Hippocampal formation (tissue), 2 donors: ENCODE measurements at places on chromosomes 1 and 21.
A peak's percentile ranks its signal among the peaks of the same experiment; 100 is the strongest.

DNA sequence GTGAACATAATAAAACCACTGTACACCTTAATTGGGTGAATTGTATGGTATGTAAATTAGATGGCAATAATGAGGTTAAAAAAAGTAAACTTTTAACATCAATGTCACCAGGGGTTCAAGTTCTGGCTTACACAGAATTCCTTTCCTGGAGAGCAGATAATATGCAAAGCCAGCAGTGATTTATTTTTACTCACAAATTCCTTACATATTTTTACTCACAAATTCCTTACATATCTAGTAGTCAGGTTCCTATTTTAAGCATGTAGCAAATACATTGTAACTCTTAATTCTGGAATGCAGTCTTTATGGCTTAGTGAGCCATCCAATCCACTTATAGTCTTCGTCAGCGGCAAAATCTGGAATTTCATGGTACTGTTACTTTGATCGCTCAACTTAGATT lies 1.3 kb upstream of the UBE4B start:
- DNase-seq = no peak

DNA sequence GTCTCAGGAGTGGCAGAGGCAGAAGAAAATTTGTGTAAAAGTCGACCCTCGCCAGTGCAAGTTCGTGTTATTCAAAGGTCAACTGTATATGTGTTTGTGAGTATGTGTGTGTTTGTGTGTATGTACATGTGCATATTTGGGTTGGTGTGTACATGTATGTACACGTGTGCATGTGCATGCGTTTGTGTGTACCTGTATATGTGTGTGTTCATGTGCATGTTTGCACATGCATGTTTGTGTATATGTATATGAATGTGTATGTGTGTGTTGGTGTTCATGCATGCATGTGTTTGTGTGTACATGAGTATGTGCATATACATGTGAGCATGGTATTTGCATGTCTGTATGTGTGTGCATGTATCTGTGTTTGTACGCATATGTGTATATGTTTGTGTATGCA lies 21.7 kb upstream of the TENT5C start:
- no peak for DNase-seq

DNA sequence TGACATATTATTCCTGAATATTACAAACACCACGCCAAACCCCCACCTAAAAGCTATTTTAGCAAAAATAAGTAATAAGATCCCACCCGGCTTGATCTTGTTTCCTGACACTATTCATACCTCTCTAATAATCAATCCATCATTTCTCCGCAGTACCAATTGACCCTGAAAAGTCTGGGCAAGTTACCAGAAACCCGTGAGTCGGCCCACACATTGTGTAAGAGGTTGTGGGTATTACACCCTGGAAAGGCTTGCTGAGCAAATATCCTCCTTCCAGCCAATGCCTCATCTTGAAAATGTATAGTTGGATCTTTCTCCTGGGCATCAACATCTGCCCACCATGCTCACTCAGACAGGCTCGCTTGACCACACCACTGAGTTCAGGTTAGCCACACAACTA lies 451.0 kb downstream of the TTLL7 start:
- no peak for DNase-seq

DNA sequence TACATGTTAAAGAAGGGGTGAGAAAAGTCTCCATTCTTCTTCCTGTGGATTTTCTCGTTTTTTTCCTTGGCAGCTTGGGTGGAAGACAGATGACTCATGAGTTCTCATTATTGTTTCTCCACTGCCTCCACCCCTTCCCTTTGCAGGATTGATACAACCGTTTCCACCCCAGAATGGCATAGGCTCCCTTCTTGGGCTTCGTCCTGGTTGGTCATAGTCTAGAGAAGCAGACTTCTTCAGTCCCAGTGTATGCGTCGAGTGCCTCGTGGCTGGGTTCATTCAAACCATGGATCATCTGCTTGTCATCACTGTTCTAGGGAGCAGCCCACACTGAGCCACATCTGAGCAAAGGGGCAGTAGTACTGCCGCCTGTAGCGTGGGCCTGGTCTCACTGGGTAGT lies 13.7 kb downstream of the PTGFRN start:
- DNase-seq = no peak

DNA sequence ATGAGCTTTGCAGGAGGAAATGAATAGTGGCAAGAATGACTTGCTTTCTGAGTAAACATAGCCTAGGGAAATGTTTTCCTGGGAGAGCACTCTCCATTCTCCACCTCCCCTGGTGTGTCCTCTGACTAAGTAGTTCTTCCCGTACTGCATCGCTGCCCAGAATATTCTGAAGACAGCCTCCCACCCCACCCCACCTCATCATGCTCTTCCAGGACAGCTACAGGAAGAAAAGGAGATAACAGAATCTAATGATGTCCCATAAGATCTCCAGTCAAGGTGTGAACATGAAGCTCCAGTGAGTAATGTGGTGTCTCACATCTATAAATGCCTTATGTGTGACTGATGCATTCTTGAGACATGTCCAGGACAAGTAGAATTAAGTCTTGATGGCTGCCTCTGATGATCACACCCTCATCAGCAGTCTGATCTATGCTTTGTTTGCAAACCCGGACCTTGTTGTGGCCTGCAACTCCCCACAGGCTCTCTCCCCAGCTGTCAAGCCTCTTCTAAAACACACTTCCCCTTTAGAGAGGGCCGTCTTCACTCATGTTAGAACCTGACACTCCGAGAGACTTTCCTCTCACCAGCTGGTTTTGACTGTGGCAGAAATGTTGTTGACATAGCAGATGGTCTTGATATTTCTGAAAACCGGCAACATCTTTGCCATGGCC lies 183.0 kb downstream of the CYYR1 start:
- DNase-seq = no peak

DNA sequence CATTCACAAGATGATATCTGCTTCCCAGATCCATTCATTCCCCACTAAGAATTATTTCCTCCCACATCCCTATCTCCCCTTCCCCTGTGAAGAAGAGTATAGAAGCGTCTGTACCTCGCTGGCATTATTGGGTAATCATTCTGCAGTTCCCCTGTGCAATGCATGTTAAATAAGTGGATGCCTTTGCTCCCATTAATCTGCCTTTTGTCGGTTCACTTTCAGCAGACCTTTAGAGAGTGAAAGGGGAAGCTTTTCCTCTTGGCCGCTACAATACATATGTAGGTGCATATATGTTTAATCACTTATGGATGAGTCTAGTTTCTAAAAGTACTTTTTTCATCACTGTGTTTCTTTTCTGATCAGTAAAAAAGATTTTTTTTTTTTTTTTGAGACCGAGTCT lies 7.0 kb downstream of the CLCN6 start:
- DNase-seq = no peak

- peak; percentile 11 for DNase-seq
Measured at GRCh38 chr1:39973503-39974135, 18.7 kb downstream of the MFSD2A start.

DNA sequence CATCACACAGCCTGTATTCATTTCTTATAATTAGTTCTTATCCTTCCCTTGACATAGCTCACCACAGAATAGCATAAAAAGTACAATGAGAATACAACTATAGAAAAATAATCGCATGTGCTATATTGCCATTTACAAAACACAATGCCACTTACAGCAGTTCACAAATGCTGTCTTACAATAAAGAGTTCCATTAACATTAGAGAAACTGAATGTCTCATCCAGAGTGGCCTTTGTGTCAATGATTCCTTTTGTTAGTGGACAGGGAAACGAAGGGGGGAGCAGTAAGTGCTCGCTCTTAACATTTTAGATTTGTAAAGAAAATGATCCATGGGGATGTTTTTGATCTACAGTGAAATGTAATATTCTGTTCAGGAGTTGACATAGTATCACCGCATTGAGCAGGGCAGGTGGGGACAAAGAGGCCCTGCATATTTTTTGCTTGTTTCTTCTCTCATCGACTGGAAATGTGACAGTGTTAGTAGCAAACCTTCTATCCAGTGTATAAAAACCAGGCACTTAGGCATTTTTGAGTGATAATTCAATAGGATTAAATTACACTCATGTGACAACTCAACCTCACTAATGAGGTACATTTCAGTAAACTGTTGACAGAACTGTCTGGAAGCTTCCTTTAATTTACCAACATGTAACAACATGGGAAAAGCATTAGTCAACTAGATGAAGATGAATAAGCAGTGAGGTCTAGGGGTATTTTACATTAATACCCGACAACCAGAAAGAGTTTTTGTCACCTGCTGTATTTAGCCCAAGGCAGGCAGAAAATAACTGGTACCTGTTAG lies 35.6 kb upstream of the RRP15 start:
- no peak for DNase-seq

- peak; percentile 77 for DNase-seq
Measured at GRCh38 chr1:151716771-151717631, at the start of gene CELF3. CELF3 (minus strand) TSS chr1:151716803; CDS start chr1:151716020, 783 bp downstream.

DNA sequence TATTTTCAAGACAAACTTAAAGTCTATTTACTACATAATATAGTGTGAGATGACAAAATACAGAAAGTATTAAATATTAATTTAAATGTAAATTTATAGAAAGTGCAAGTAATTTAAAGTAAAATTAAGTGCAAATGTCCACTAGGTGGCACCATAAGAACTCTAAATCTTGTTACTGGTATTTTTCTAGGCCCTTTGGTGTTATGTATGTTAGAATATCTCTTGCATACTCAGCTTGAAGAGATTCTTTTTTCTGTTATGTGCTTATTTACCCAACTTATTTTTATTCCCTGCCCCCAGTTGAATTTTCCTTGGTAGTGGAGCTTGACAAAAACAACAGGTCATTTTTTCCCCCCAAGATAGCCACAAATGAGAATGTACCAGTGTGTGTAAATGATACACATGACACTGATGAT lies 71.5 kb downstream of the RPS6KC1 start:
- DNase-seq = no peak

GRCh38 chr1:56330391-56331026 lies 248.9 kb downstream of the PLPP3 start:
- no peak for DNase-seq

- peak; percentile 24 for DNase-seq
Measured at GRCh38 chr1:150168960-150169601, 19.4 kb downstream of the PLEKHO1 start.

DNA sequence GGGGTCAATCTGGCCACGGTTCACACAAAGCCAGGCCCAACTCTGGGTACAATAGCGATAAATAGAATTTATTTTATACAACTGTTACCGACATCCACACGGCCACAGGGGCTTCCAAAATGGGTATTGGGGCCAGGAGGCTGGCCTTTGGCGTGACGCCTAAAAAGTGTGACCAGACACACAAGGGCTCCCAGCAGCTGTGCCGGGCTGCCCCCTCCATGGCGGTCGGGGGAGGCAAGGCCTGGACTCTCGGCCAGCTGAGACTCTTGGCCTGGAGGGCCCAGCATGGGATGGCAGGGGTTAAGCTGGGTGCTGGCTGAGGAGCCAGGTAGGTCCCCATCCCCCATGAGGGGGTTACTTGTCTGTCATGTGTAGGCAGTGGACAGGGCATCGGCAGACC lies 73.0 kb downstream of the RAP1GAP start:
- DNase-seq = no peak

GRCh38 chr1:156126630-156127534 lies 12.4 kb downstream of the LMNA start:
- no peak for DNase-seq

- DNase-seq = no peak
Measured at GRCh38 chr1:67952071-67952470, 98.4 kb downstream of the DIRAS3 start.

DNA sequence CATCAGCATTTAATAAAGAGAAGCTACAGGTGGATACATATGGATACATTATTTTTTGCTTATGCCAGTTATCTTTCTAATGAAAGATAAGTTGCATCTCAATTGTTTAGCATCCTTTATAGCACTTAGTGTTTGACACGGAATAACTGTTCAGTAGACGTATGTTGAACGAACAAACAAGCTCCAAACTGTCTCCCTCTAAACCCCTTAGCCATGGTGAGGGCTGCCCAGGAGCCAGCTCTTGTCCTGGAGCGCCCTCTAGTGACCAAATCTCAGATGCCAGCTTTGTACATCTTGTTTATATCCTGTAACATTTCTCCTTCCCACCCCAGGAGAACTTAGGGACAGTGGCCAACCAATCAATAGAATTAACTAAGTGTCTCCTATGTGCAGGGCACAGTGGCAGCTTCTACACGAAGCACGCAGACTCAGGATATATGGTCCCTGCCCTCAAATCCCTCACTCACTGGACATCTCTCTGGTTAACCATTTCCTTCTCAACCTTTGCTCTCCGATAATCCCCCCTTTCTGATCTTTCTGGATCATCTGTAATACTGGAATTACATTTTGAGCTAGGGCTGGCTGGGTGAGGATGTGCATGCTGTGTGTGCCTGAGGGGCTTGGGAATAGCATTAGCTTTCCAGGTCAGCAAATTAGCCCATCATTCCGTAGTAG lies 22.9 kb downstream of the KCNA10 start:
- peak; percentile 71 for DNase-seq

- peak; percentile 69 for DNase-seq
Measured at GRCh38 chr1:184036517-184036949, 995 bp downstream of the COLGALT2 start.

GRCh38 chr1:2592672-2593071 lies 6.1 kb downstream of the PRXL2B start:
- DNase-seq = no peak

GRCh38 chr1:206769304-206769731 lies 1.3 kb upstream of the IL19 start:
- no peak for DNase-seq

DNA sequence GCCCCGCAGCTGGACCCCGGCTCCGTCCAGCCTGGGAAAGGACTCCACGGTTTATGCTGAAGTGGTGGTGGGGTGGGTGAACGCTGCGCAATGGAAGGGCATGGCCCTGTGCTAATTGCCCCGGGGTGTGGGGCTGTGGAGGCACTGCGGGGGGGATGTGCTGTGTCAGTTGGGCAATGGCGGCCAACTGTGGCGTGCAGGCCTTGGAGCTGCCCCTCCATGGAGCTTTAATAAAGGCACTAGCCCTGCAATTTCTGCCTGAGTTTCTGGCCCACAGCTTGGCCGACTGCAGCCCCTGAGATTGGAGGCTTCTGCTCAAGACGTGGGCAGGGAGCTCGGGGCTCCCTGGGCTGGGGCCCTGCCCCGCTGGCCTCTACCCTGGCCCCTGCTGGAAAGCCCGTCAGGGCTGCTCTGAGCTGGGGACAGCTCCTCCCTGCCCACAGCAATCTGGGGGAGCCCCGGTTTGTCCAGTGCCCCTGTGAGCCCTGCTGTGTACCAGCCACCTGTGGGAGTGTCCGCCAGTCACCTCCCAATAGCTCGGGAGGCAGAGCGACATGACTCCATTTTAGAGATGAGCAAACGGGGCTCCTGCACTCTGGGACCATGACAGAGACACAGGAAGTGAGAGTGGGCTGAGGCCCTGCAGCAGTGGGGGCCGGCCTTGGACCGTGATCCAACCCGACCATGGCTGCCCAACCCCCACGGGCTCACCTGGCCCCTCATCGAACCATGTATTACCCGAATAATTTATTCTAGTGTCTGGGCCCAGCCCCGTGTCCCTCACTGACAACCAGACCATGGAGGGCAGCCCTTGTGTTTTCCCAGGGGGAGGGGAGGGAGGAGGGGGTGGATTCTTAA lies 8.7 kb upstream of the TNFRSF14 start:
- DNase-seq = no peak

DNA sequence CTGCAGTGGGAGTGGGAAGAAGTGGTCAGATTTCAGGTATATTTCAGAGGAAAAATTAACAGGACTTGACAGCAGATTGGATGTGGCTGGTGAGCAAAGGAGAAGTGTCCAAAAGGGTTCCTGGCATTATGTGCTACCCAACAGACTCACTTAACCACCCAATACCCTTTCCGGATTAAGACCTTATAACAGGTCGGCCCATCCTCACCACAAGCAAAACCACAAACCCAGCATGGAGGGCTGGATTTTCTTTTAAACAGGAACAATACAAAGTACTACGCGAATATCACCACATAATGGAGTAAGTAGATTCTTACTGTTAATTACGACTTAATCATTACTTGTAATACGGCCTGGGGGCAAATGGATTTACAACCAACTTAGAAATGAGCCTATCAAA lies 59.2 kb downstream of the WDR64 start:
- DNase-seq = no peak
